Activated CD8-positive, alpha-beta memory T cell treated with anti-CD3 and anti-CD28 coated beads, Interleukin-2, amount 10 ng/mL, durations not matched to agents 7 days and 5 days (primary cell): ENCODE measurements at places on chromosomes 12 and 14.

DNA sequence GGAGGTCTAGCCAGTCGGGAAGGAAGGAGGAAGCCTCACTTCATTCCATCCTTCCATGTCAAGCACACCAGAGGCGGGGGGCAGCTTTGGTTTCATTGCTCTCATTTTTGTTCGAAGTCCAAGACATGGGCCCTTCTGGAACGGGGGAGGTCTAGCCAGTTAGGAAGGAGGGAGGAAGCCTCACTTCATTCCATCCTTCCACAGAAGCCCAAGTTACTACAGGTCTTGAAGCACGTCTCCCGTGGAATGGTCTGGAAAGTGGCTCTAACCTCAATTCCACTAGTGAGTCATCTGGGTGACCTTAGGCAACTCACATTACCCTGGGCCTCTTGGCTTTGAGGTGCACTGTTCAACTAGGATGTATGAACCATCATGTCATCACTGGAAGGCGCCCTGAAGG is 156.3 kb downstream of the NTF3 start:
- no peak for DNase-seq

DNA sequence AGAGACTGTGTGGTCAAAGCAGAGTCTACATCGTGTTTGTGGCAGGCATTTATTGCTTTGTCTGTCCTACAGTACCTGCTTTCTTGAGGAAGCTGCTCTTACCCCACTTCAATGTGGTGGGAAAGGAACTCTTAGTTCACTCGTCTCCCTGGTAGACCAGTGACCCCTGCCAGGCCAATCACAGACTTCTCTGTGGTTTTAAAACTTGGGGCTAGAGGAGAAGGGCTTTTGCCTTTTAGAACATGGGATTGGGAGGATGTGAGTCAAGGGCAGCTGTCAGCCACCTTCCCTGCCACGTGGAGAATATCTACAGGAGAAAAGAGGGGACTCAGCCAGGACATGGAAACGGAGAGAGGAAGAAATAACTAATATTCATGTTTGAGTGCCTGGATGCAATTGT is 36.8 kb upstream of the TMED10 start:
- no peak for DNase-seq

GRCh38 chr12:108700833-108701541 is 30.3 kb downstream of the CORO1C start:
- DNase-seq, result no peak

DNA sequence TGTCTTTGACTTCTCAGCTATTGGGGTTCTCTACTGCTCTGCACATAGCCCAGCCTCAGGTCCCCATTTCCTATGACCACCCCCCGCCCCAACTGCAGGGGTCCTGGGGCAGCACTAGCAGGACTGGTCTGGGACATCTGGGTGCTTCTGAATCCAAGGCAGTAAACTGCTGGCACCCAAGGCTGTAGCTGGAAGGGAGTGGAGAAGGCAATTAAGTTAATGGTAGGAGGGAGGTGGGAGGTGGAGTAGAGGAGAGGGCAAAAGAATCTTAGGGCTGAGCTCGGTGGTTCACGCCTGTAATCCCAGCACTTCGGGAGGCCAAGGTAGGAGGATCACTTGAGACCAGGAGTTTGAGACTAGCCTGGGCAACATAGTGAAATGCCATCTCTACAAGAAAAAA is 11.5 kb downstream of the PLEK2 start:
- DNase-seq, result no peak

DNA sequence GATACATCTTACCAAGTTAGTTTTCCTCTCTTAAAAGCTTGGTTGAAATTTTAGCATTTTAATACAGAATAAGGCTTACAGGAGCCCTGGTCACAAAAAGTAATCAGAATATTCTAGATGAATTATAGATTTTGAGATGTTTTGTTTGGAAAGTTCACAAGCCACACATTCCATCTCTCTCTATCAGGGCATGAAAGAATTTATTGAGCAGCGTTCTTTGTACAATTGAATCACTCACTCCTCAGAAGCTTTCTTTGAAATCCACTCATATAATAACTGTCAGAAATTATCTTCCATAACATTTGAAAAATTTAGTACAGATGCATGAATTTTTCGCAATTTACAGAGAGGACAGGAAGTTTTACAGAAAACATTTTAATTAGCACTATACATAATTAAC is 938.6 kb upstream of the MDGA2 start:
- no peak for DNase-seq

- DNase-seq, result no peak
Observed at GRCh38 chr14:61488417-61489401, 167.3 kb downstream of the PRKCH start.

DNA sequence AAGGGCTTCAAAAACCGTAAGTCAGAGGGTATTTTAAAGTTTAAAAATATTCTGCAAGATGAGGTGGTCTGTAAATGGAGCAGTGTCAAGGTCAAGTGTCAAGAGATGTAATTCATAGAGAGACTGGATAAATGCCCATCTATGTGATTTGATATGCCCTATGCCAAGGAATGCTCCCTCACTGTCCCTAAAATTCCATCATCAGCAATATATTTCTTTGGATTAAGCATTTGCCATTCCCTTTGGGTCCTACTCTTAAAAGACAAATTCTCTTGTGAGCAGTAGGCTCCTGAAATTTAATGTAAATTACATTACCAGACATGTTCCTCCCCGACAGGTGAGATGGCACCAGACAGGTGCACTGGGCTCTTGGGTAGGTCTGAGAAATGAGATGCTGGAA is 16.0 kb upstream of the FOS start:
- no peak for DNase-seq

DNA sequence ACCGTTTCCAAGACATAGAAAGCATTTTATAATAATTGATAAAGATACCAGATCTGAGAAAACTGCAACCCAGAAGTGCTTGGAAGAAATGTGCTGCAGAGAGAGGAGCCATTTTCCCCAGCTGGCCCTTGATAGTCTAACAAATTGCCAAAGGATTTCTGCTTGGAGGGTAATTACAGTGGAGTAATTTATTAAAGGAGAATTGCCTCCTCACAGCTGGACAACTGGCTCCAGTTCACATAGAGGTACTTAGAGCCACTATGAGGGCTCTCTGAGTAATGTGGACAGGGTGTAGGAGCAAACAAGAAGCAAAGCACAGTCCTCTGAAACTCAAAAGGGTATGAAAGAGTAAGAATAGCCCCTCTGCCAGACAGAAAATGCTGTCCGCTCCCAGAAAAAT is 335.6 kb downstream of the SYT1 start:
- DNase-seq, result no peak
